Progenitor cell of endocrine pancreas (in vitro differentiated cells): ENCODE measurements at places on chromosomes 7 and 10. TPM values are rescaled to one million over a fixed set of nuclear protein-coding genes. Genes with fewer than 3 reads are reported as not detected.

- no peak for DNase-seq
- H3K4me1 ChIP-seq = no peaks in the 10 kb centered on the region
- no peak overlapping the region for H3K4me3 ChIP-seq
- no peaks in the 10 kb centered on the region for H3K27me3 ChIP-seq
Measured at GRCh38 chr7:45080265-45080957, 8.4 kb downstream of the NACAD start.

- H3K36me3 ChIP-seq = peaks cover 39% of the 10 kb centered on the region
- peaks cover 5% of the 10 kb centered on the region for H3K4me1 ChIP-seq
- H3K4me3 ChIP-seq = no peak overlapping the region
- peaks cover 3% of the 10 kb centered on the region for H3K27me3 ChIP-seq
- H3K27ac ChIP-seq = no peak overlapping the region
Measured at GRCh38 chr10:132698211-132698751, 87.7 kb downstream of the NKX6-2 start.

- H3K36me3 ChIP-seq = peaks cover 2% of the 10 kb centered on the region
- H3K27me3 ChIP-seq = peaks cover 16% of the 10 kb centered on the region
- no peak overlapping the region for H3K27ac ChIP-seq
- no peak overlapping the region for H3K4me3 ChIP-seq
- H3K4me1 ChIP-seq = peaks cover 5% of the 10 kb centered on the region
- DNase-seq = no peak
Measured at GRCh38 chr10:118518095-118518494, 77.4 kb downstream of the PRLHR start.

GRCh38 chr10:104218751-104219150 lies 13.4 kb downstream of the CFAP43 start:
- H3K27ac ChIP-seq = no peak overlapping the region
- H3K4me1 ChIP-seq = peaks cover 3% of the 10 kb centered on the region

DNA sequence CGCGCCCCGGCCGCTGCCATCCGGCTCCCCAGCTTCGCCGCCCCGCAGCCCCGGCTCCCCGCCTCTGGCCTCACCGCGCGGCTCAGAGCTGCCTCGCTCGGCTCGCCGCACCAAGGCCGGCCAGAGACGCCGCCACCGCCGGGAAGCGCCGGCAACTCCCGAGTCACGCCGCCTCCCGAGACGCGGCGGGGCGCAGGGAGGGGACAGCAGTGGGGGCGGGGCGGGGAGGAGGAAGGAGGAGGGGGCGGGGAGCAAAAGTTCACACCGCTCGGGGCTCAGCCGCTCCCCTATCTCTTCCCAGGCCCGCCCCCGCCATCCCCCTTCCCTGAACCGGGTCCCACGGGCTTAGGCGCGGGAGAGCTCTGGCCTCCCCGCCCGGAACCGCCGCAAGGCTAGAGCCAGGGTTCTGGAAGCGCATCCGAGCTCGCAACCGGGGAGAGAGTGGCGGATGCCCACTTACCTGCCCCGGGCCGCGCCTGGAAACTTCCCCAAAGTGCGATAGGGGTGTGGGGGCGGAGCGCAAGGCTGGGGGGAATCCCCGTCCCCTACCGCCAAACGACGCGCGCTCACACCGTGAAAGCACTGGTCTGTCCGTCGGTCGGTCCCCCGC lies 1.0 kb downstream of the CHST15 start:
- H3K27ac ChIP-seq = no peak overlapping the region
- DNase-seq = peak; percentile 48
- H3K27me3 ChIP-seq = peaks cover 60% of the 10 kb centered on the region
- H3K4me3 ChIP-seq = peak overlapping the region; percentile 75

GRCh38 chr7:32037650-32038198 lies 32.5 kb downstream of the PDE1C start:
- peaks cover 22% of the 10 kb centered on the region for H3K4me1 ChIP-seq
- peaks cover 62% of the 10 kb centered on the region for H3K27me3 ChIP-seq
- peaks cover 2% of the 10 kb centered on the region for H3K36me3 ChIP-seq
- no peak for DNase-seq
- no peak overlapping the region for H3K27ac ChIP-seq

DNA sequence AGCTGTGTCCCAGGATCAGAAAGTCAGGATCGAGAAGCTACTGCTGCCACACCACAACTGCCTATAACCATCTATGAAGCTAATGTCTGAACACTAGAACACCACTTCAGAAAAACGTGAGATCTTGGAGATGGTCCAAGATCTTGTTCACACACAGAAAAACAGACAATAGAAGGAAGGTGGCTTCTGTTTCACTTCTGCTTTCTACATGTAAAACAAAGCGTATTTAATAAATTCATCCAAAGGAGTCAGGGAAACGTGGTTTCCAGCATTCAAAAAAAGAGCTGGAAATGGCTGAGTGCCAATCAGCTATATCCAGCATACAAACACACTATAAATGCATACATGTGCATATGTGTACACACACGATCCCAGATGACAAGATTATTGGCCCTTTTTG lies 70.2 kb upstream of the CCDC71L start:
- no peak overlapping the region for H3K27ac ChIP-seq
- DNase-seq = no peak
- no peaks in the 10 kb centered on the region for H3K27me3 ChIP-seq
- no peak overlapping the region for H3K4me3 ChIP-seq
- H3K36me3 ChIP-seq = peaks cover 3% of the 10 kb centered on the region

- no peak for DNase-seq
- H3K36me3 ChIP-seq = peaks cover 2% of the 10 kb centered on the region
- peak overlapping the region; percentile 70 for H3K27ac ChIP-seq
- peaks cover 24% of the 10 kb centered on the region for H3K4me1 ChIP-seq
- H3K4me3 ChIP-seq = peak overlapping the region; percentile 100
- H3K27me3 ChIP-seq = no peaks in the 10 kb centered on the region
Measured at GRCh38 chr10:26857991-26858706, 2.6 kb downstream of the ABI1 start.

- H3K27me3 ChIP-seq = peaks cover 19% of the 10 kb centered on the region
- no peak for DNase-seq
- H3K4me3 ChIP-seq = no peak overlapping the region
- peak overlapping the region; percentile 74 for H3K27ac ChIP-seq
- peaks cover 18% of the 10 kb centered on the region for H3K4me1 ChIP-seq
- no peaks in the 10 kb centered on the region for H3K36me3 ChIP-seq
Measured at GRCh38 chr10:119498889-119499676, 43.4 kb downstream of the RGS10 start.

GRCh38 chr10:73796766-73797165 lies 11.4 kb downstream of the ZSWIM8 start:
- no peaks in the 10 kb centered on the region for H3K4me1 ChIP-seq
- H3K36me3 ChIP-seq = peaks cover 13% of the 10 kb centered on the region
- H3K27me3 ChIP-seq = no peaks in the 10 kb centered on the region
- no peak overlapping the region for H3K4me3 ChIP-seq
- DNase-seq = no peak

GRCh38 chr10:118148247-118148646 lies 101.5 kb upstream of the RAB11FIP2 start:
- peaks cover 15% of the 10 kb centered on the region for H3K4me1 ChIP-seq
- no peak overlapping the region for H3K27ac ChIP-seq
- no peak for DNase-seq
- no peaks in the 10 kb centered on the region for H3K27me3 ChIP-seq
- no peaks in the 10 kb centered on the region for H3K36me3 ChIP-seq
- H3K4me3 ChIP-seq = no peak overlapping the region

- no peaks in the 10 kb centered on the region for H3K36me3 ChIP-seq
- no peaks in the 10 kb centered on the region for H3K27me3 ChIP-seq
Measured at GRCh38 chr10:112022196-112022595, 161.4 kb downstream of the GPAM start.

- peak overlapping the region; percentile 59 for H3K27ac ChIP-seq
- no peaks in the 10 kb centered on the region for H3K36me3 ChIP-seq
- H3K27me3 ChIP-seq = peaks cover 5% of the 10 kb centered on the region
- H3K4me3 ChIP-seq = no peak overlapping the region
Measured at GRCh38 chr7:26413007-26413691, 121.5 kb downstream of the SNX10 start.

- H3K36me3 ChIP-seq = no peaks in the 10 kb centered on the region
- H3K4me1 ChIP-seq = no peaks in the 10 kb centered on the region
- no peak overlapping the region for H3K4me3 ChIP-seq
- no peak for DNase-seq
- H3K27me3 ChIP-seq = peaks cover 7% of the 10 kb centered on the region
Measured at GRCh38 chr7:38424750-38425463, 151.5 kb upstream of the TARP start.

DNA sequence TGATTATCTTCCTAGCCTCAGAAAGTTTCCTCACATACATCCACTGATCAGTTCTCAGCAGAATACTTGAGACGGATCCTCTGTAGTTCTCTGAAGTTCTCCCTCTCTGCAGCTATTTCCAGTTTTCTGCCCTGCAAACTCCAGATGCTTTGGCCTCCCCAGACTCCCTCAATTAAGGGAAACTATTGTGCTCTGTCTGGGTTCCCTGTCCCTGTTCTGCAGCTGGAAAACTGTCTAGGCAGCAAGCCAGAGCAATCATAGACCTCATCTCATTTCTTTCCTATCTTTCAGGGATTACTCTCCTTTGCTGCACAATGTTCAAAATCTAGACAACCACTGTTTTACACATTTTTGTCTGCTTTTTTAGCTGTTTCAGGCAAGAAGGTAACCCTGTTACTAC lies 9.2 kb downstream of the MICU1 start:
- no peak overlapping the region for H3K27ac ChIP-seq
- peaks cover 9% of the 10 kb centered on the region for H3K4me1 ChIP-seq
- H3K27me3 ChIP-seq = no peaks in the 10 kb centered on the region
- no peak for DNase-seq
- peaks cover 13% of the 10 kb centered on the region for H3K36me3 ChIP-seq
- H3K4me3 ChIP-seq = no peak overlapping the region

- peak overlapping the region; percentile 65 for H3K27ac ChIP-seq
- peaks cover 7% of the 10 kb centered on the region for H3K4me1 ChIP-seq
- peak; percentile 19 for DNase-seq
- no peak overlapping the region for H3K4me3 ChIP-seq
Measured at GRCh38 chr10:46557319-46558121, 1.1 kb upstream of the GPRIN2 start.

GRCh38 chr7:39609113-39609934 lies 14.0 kb upstream of the RALA start:
- peaks cover 1% of the 10 kb centered on the region for H3K36me3 ChIP-seq
- peak overlapping the region; percentile 56 for H3K4me3 ChIP-seq
- peak; percentile 26 for DNase-seq
- H3K4me1 ChIP-seq = peaks cover 9% of the 10 kb centered on the region
- no peak overlapping the region for H3K27ac ChIP-seq

- no peaks in the 10 kb centered on the region for H3K27me3 ChIP-seq
- no peak overlapping the region for H3K27ac ChIP-seq
- DNase-seq = no peak
- H3K4me3 ChIP-seq = no peak overlapping the region
Measured at GRCh38 chr7:41777894-41778596, 75.2 kb upstream of the INHBA start.

GRCh38 chr7:27200761-27201579 lies 1.1 kb upstream of the HOXA13 start:
- peak overlapping the region; percentile 62 for H3K4me3 ChIP-seq
- peaks cover 94% of the 10 kb centered on the region for H3K27me3 ChIP-seq
- peaks cover 5% of the 10 kb centered on the region for H3K4me1 ChIP-seq
- no peaks in the 10 kb centered on the region for H3K36me3 ChIP-seq

DNA sequence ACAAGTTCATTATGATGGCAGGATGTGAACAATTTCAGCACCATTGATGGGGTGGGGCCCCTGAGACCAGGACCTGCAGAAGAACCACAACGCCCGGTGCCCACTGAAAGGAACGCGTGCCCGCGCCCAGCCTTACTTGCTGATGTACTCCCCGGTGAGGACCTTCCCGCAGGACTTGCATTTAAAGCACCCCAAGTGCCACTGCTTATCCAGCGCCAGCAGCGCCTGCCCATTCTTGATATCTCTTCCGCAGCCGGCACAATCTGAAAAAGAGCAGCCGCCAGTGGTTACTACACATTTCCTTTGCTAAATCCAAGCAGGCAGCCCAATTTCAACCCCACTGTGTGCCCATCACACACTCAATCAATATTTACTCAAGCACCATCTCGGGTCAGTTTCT lies 110.6 kb downstream of the ABLIM1 start:
- H3K27ac ChIP-seq = no peak overlapping the region
- DNase-seq = no peak
- H3K36me3 ChIP-seq = no peaks in the 10 kb centered on the region
- no peaks in the 10 kb centered on the region for H3K4me1 ChIP-seq

- DNase-seq = no peak
- no peaks in the 10 kb centered on the region for H3K27me3 ChIP-seq
- peaks cover 2% of the 10 kb centered on the region for H3K4me1 ChIP-seq
- peaks cover 14% of the 10 kb centered on the region for H3K36me3 ChIP-seq
- no peak overlapping the region for H3K4me3 ChIP-seq
Measured at GRCh38 chr10:92640107-92640506, 47.2 kb downstream of the KIF11 start.

DNA sequence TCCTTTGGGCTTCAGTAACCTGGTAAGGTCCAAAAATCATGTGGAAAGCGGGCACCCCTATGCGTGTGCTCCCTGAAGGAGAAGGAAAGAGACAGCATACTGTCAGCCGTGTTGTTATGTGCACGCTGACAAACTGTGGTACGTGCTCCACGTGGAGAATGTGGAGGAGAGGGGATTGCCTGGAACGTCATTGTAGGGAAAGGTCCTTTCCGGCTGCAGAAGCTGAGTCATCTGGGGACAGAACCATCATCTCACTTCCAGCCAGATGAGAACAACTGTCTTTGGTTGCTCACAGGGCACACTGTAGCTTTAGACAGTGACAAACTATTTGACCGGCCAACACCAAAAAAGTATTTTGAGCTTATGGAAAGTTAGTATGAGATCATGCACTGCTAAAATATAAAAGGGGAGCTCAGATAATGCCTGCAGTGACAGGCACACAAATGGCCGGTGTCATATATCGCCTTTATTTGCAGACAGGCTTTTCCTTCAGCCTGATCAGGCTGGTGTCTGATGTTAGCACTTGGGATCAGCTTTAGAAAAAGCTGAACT lies 38.8 kb upstream of the GRB10 start:
- H3K27me3 ChIP-seq = peaks cover 52% of the 10 kb centered on the region
- peak overlapping the region; percentile 11 for H3K27ac ChIP-seq
- no peak for DNase-seq
- H3K4me1 ChIP-seq = peaks cover 25% of the 10 kb centered on the region
- H3K36me3 ChIP-seq = no peaks in the 10 kb centered on the region
- no peak overlapping the region for H3K4me3 ChIP-seq

DNA sequence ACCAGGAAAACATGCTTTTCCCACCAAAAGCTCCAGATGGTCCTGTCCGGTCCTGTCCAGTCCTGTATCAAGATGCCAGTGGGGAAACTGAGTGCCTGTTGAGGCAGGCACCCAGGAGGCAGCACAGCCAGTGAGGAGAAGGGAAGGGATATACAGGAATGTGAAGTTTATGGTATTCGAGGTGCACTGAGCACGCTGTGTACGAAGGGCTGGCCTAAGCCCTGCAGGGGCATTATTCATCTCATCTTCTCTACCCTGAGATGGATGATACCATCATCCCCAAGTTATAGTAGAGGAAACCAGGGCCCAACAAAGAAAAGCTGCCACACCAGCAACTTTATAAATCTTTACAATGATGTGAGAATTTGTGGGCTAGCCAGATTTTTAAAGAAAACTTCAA lies 23.4 kb upstream of the FXYD4 start:
- H3K36me3 ChIP-seq = no peaks in the 10 kb centered on the region
- no peak for DNase-seq
- peaks cover 3% of the 10 kb centered on the region for H3K4me1 ChIP-seq

- no peak overlapping the region for H3K27ac ChIP-seq
- no peak for DNase-seq
- H3K4me3 ChIP-seq = no peak overlapping the region
- no peaks in the 10 kb centered on the region for H3K36me3 ChIP-seq
Measured at GRCh38 chr7:78530351-78530750, 731.8 kb downstream of the PHTF2 start.

The MBL2 gene
- not detected in 2 replicates for total RNA-seq

The IQUB gene
- total RNA-seq = 2.0 and 2.5 TPM in 2 replicates

The CHAT gene
- 0.36 TPM in 1 of 2 replicates, not detected in the other for total RNA-seq

The FAM107B gene
- total RNA-seq = 82.2 and 87.4 TPM in 2 replicates

The AOAH gene
- 1.00 and 3.3 TPM in 2 replicates for total RNA-seq

The SORBS1 gene
- 25.2 and 30.7 TPM in 2 replicates for total RNA-seq

The SH2D4B gene
- 0.11 and 0.12 TPM in 2 replicates for total RNA-seq

The GDF2 gene
- total RNA-seq = not detected in 2 replicates

The GPR85 gene
- total RNA-seq = 0.20 and 0.36 TPM in 2 replicates
